Activated CD4-positive, alpha-beta memory T cell treated with anti-CD3 and anti-CD28 coated beads for 36 hours (primary cell): ENCODE measurements at places on chromosomes 1 and 21. TPM values are rescaled to one million over a fixed set of nuclear protein-coding genes. Genes with fewer than 3 reads are reported as not detected.
A peak's percentile ranks its signal among the peaks of the same experiment; 100 is the strongest.

DNA sequence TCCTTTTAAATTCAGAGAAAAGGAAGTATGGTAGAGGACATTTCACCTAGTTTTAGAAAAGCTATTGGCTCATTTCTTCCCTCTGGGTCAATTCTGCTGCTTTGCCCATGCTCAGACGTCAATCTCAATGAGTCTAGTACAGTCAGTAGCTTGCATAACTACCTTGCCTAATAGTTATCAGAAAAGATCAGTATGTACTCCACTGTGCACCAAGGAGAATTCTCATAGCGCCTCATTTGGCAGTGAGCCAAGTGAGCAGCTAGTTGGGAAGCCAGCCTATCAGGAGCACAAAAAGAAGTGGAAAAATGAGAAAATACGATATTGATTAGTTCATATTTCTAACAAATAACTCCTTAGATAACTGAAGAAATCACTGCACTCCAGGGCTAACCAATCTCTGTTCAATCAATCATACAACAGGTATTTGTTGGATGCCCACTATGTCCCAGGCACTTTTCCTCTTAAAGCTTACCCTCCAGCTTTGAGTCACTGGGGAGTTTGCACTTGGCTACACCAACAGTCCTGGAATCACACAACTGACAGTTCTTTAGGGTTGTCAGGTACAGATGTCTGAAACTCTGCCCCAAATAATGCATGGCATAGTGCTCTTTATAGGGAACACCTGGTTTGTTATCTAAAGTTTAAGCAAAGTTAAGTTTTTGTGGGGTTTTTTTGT lies 50.2 kb downstream of the PRDX6 start:
- no peaks in the 10 kb centered on the region for H3K27me3 ChIP-seq
- no peak overlapping the region for H3K4me3 ChIP-seq
- no peak for DNase-seq
- peaks cover 37% of the 10 kb centered on the region for H3K4me1 ChIP-seq

PRKAA2 gene
- not detected for total RNA-seq

GRCh38 chr1:94855307-94855700 lies 35.1 kb downstream of the SLC44A3 start:
- no peaks in the 10 kb centered on the region for H3K4me1 ChIP-seq
- H3K27ac ChIP-seq = no peak overlapping the region
- no peak for DNase-seq
- H3K27me3 ChIP-seq = peaks cover 1% of the 10 kb centered on the region

GPATCH2 gene
- 7.9 TPM for total RNA-seq

BMP8B gene
- 0.53 TPM for total RNA-seq

KLHDC8A gene
- total RNA-seq = not detected

DNA sequence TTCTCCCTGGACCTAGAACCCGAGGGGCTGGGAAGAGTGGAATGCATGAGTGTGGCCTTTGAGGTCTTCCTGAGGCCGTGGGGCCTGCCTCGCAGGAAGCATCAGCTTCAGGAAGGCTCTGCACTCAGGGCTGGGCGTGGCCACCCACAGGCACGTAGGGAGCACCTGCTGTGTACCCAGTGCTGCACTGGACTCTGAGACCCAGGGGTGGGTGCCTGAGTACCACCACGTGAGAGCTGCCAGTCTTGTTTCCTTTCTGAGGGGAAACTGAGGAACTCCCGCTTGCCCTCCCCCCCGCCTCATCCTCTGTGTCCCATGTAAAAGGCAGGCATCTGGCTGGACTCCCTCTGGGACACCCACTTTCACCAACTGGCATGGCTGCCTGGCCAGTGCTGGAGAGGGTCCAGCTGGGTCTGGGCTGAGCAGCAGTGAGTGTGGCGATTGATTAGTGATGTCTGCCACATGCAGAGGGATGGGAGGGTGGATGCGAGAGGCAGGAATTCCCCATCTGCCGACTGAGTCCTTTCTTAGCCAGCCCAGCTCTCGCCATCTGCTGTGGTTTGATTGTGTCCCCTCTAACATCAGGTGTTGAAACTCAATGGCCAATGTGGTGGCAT lies 30.2 kb upstream of the TTC34 start:
- H3K4me3 ChIP-seq = no peak overlapping the region
- H3K27ac ChIP-seq = no peak overlapping the region

GRCh38 chr1:39833621-39834385 lies 45.1 kb upstream of the BMP8B start:
- peaks cover 1% of the 10 kb centered on the region for H3K36me3 ChIP-seq
- H3K4me3 ChIP-seq = no peak overlapping the region
- H3K4me1 ChIP-seq = no peaks in the 10 kb centered on the region
- no peak overlapping the region for H3K27ac ChIP-seq
- DNase-seq = no peak

DNA sequence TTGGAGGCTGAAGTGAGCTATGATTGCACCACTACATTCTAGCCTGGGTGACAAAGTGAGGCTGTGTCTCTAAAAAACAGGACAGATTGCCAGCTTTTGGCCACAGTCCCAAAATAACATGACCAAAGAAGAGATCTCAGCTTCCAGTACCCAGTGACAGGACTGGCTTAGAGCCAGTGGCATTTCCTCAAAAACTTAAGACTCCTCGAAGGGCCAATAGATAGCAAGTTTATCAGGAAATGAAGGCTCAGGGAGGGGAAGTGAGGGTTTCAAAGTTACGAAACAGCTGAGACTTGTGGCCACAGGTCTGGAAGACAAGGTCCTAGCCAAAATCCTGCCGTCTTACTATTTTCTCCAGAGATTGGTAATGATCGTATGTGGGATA lies 6.3 kb upstream of the TMEM39B start:
- peak overlapping the region; percentile 39 for H3K27ac ChIP-seq
- peaks cover 5% of the 10 kb centered on the region for H3K4me1 ChIP-seq
- DNase-seq = peak; percentile 18
- no peak overlapping the region for H3K4me3 ChIP-seq

GRCh38 chr1:172717722-172718465 lies 59.0 kb downstream of the FASLG start:
- peaks cover 1% of the 10 kb centered on the region for H3K36me3 ChIP-seq
- H3K4me3 ChIP-seq = no peak overlapping the region
- peaks cover 41% of the 10 kb centered on the region for H3K4me1 ChIP-seq
- no peak overlapping the region for H3K27ac ChIP-seq

DNA sequence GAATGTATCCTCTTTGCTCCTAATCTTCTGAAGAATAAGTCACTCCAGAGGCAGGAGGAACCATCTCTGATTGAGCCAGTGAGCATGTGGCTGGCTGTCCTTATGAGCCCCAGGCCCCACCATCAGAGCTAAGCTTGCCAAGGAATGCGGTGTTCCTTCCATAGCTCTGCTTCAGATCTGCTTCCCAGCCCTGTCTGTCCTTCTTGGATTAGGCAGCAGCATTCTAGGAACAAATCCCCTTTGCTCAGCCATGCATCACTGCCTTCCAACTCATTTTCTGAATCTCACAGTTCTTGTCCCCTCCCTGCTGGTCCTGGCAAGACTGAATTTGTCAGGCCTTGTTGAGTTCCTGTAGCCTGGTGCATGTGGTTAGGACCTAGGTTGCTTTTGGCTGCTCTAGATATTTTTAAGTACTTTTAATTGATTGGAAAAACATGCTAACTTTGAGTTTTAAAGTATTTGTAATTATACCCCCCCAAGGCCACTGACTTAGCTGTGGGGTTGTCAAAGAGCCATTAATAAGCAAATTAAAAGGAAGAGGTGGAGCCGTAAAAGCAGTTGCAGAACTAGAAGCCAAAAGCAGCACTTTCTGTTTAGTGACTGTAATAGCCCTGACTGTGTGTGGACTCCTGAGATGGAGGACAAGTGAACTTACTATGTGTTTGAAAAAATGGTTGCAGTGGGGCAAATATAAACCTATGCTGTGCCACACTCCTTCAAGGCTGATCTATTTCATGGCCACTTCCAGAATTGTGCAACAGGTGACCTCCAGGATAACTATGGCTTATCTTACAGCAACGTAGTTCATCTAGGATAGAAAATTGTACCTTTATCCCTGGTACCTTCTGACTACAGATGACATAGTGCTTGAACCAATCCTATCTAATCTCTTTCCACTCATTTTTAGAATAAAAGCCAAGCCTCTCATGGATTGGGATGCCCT lies 61.3 kb upstream of the BACH1 start:
- peaks cover 33% of the 10 kb centered on the region for H3K4me1 ChIP-seq
- H3K27me3 ChIP-seq = peaks cover 24% of the 10 kb centered on the region
- no peak overlapping the region for H3K4me3 ChIP-seq

CNR2 gene
- total RNA-seq = not detected

DNA sequence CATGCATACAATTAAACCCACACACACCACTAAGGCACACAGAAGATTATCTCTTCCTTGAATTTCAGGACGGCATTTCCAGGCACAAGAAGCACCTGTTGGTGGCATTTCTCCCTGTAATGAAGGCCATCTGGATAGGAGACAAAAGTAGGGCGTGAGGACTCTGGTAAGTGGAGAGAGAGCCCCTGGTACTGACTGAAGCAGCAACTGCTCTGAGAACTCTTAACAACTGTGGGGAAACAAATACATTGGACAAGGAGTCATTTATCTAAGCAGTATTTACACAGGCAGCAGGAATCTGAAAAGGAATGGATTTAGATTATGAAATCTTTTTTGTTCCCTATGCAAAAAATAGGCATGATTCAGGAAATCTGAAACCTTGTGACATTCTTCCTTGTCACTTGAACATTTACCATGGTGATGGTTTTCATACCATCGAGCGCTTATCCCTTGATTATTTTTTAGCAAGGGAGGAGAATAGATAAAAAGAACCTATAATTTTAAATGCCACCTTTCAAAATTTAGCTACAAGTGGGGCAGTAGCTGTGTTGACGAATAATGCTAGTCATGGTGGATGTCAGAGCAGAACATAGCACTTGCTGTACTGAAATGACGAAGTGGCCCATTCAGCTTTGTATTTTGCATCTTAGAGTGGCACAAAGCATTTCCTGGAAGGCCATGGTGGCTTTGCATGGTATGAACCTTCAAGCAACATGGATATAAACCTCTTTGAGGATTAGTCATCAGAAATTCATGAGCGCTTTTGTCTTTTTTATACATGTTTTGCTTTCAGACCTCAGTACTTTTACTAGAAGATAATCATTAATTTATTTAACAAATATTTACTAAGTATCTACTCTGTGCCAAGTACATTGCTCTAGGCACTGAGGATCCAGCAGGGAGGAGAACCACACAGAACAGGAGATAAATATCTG lies 362.0 kb downstream of the ADGRL2 start:
- H3K36me3 ChIP-seq = no peaks in the 10 kb centered on the region
- H3K4me1 ChIP-seq = peaks cover 7% of the 10 kb centered on the region
- no peak for DNase-seq
- H3K4me3 ChIP-seq = no peak overlapping the region
- H3K27ac ChIP-seq = no peak overlapping the region

AGT gene
- total RNA-seq = not detected

DCAF8 gene
- total RNA-seq = 150 TPM

CYP4A22 gene
- total RNA-seq = not detected

HCN3 gene
- total RNA-seq = 1.9 TPM

PPIAL4G gene
- total RNA-seq = 0.14 TPM

DNA sequence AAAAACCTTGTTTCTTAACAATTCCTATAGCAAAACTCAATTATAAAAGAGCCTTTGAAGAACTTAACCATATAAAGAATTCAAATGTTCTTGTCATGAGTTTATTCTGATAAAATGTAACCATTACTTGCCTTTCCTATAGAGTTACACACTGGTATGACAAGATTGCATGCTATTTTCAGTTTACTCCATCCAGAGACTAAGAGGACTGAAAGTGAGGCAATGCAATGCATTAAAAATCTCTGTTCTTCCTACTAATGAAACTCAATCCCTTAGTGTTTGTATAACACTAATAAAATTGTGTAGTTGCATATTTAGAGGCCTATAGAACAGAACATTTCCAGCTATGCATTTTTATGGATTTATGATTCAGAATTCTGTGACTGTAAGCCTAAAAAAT lies 88.1 kb downstream of the COP1 start:
- H3K36me3 ChIP-seq = peaks cover 44% of the 10 kb centered on the region
- H3K27ac ChIP-seq = no peak overlapping the region
- DNase-seq = no peak
- peaks cover 1% of the 10 kb centered on the region for H3K4me1 ChIP-seq
- no peak overlapping the region for H3K4me3 ChIP-seq

- no peak for DNase-seq
- H3K27me3 ChIP-seq = no peaks in the 10 kb centered on the region
- no peak overlapping the region for H3K27ac ChIP-seq
Measured at GRCh38 chr1:246052603-246053002, 454.5 kb downstream of the SMYD3 start.

ATAD3C gene
- total RNA-seq = 1.7 TPM

- no peaks in the 10 kb centered on the region for H3K4me1 ChIP-seq
- no peak overlapping the region for H3K27ac ChIP-seq
- DNase-seq = no peak
Measured at GRCh38 chr1:203153989-203154821, 21.4 kb downstream of the MYBPH start.

GRCh38 chr1:154485106-154485505 lies 16.9 kb upstream of the TDRD10 start:
- peaks cover 4% of the 10 kb centered on the region for H3K4me1 ChIP-seq
- DNase-seq = no peak
- H3K27me3 ChIP-seq = no peaks in the 10 kb centered on the region
- no peak overlapping the region for H3K4me3 ChIP-seq
- H3K36me3 ChIP-seq = no peaks in the 10 kb centered on the region

ZNF678 gene
- 7.4 TPM for total RNA-seq

DNA sequence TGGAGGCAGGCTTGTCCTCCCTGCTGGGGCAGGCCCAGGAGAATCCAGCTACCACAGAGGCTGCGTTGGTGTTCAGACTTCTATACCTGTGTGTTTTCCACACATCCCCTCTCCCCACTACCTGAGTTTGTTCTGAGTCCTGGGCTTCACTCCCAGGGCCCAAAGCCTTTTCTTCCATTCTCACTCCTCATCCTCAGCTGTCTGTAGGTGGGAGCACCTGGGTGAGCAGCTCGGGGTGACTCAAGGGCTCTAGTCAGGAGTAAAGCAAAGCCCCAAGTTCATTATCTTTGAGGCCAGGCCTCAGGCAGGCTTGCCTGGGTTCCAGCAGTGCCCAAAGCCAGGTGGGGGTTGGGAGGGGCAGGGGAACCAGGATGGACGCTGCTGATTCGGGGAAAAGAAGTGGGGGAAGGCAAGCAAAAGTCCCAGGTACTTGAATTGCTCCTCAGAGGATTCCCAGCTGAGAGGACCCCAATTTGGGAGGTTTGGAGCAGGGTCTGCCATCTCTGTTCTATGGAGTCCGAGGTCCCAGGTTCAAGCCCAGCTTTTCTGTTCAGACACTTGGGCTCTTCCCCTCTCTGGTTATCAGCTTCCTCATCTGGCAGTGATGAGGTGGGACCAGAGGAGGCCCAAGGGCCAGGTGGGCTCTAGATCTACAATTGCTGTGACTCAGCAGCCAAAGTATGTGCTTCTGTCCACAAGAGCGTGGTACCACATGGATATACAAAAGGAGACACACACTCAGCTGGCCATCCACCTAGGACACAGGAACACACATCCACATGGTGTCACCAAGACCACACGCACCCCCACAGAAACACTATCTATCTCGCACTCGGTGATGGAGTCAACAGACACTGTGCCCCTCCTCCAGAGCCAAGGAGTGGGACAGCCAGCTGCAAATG lies 5.8 kb upstream of the PTPN7 start:
- peak overlapping the region; percentile 97 for H3K27ac ChIP-seq
- no peaks in the 10 kb centered on the region for H3K36me3 ChIP-seq
- H3K27me3 ChIP-seq = no peaks in the 10 kb centered on the region

- H3K4me3 ChIP-seq = no peak overlapping the region
- H3K27me3 ChIP-seq = peaks cover 30% of the 10 kb centered on the region
- peaks cover 2% of the 10 kb centered on the region for H3K4me1 ChIP-seq
- H3K36me3 ChIP-seq = no peaks in the 10 kb centered on the region
- DNase-seq = peak; percentile 58
Measured at GRCh38 chr1:20343149-20343937, 52.7 kb downstream of the VWA5B1 start.

TLR5 gene
- 0.48 TPM for total RNA-seq

RGSL1 gene
- not detected for total RNA-seq

SYCP1 gene
- total RNA-seq = not detected

AMIGO1 gene
- total RNA-seq = 1.8 TPM

NUCKS1 gene
- total RNA-seq = 202 TPM
